Brain pericyte (primary cell): ENCODE measurements at places on chromosomes 3 and 15.

DNA sequence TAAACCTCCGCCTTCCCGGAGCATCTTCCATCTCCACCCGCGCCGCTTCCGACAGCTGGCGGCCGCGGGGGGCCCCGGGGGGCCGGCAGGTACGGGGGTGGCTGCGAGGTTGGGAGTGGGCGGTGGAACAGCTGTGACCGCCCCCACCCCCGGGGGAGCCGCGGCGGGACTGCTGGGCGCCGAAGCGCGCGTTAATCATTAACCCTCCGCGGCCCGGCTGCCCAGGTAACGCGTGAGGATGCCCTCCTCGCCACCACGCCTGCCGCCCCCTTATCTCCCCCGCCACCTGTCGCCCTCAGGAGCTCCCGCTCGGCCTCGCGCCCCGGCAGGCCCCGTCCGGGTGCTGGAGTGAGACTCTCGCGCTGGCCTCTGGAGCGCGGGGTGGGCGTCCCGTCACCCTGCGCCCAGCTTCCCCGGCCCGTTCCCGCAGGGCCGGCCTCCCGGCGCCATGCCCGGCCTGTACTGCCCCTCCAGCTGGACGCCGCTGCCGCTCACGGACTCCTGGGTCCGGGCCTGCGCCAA is 757 bp downstream of the VWA5B2 start:
- DNase-seq, result no peak

DNA sequence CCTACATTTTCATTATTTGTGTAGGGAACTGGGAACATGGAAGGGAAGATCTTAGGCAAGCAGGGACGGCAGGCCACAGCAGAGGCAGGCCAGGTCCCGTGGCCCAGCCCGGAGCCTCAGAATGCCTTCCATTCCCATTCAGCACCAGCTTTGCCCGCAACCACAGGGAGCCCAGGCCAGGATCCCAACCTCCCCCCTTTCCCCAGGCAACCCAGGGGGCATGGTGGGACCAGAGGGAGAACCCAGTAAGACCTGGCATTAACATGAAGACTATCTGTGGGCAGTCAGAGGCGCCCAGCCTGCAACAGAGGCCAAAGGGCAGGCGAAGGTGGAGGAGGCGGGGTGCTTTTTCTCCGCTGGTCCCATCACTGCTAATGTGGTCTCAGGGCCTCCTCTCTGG is 135.6 kb downstream of the TPRA1 start:
- DNase-seq, result no peak

DNA sequence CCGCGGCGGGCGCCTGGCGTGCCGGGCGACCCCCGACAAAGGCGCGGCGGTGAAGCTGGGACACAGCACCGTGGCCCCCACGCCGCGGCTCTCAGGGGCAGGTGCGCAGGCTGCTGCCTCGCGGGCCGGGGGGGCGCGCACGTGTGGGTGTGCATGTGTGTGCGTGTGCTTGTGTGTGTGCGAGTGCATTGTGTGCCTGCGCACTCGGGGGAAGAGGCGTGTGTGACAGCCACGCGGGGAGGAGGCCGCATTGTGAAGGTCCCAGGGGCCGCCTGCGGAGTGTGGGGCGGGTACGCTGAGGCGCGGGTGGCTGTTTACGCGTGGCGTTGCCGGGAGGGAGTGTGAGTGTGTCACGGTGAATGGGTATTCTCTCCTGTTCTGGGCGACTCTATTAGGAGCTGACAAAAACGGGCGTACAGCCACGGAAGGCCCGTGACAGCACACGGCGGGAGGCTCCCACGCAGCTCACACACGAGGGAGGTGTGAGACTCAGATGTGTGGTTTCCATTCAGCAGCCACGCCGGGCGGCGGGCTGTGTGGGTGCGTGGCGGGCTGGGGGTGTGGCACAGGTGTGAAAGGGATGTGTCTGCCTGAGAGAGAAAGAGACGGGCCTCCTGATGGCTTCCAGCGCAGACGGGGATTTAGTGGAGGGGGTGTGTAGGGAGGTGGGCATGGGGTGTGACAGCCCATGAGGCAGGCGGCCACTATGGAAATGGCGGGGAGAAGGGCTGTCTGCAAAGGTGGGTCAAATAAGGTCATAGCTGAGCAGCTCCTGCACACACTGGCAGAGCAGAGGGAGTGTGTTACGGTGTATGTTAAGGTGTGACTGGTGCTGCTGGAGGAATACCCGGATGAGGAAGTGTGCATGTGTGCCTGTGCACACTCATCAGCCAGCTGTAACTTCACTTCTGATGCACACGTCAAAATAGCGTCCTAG is 750 bp downstream of the PODXL2 start:
- DNase-seq, result no peak

GRCh38 chr3:46186471-46187340 is 21.4 kb downstream of the CCR1 start:
- DNase-seq, result no peak

GRCh38 chr15:79978655-79979514 is 7.9 kb upstream of the BCL2A1 start:
- DNase-seq, result no peak

GRCh38 chr3:16890597-16891333 is 6.0 kb downstream of the PLCL2 start:
- DNase-seq, result no peak

GRCh38 chr15:49718846-49719245 is 98.0 kb downstream of the DTWD1 start:
- DNase-seq, result no peak

- DNase-seq, result no peak
These were observed 38.1 kb downstream of the C2CD4A start for GRCh38 chr15:62104846-62105245.

DNA sequence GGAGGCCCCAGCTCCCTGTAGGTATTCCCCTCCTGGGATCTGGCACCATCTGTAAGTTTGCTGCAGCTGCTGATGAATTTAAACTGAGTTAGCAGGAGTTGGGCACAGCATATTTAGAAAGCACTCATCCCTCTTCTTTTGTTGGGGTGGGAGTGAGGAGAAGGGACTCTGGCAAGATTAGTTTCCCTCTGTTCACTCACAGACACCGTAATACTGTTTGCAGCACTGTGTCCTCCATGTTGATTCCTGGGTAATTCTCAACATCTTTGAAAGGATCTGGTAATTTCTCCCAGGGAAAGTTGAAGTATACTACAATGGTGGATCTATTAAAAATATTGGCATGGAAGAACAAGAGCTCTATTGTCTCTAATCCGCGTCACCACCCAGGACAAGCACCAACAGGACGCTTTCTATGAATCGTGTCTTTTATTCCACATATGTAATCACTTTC is 173.3 kb downstream of the RBMS3 start:
- DNase-seq, result no peak

GRCh38 chr3:133850034-133850433 is 44.4 kb downstream of the SRPRB start:
- DNase-seq, result no peak

GRCh38 chr3:46971742-46972141 is 4.8 kb downstream of the CCDC12 start:
- no peak for DNase-seq

GRCh38 chr15:95556866-95557225 is 773.7 kb upstream of the NR2F2 start:
- peak; percentile 83 for DNase-seq

- no peak for DNase-seq
These were observed 160.5 kb downstream of the GREM1 start for GRCh38 chr15:32878342-32878741.

GRCh38 chr15:101057841-101058407 is 138.8 kb downstream of the LRRK1 start:
- no peak for DNase-seq

DNA sequence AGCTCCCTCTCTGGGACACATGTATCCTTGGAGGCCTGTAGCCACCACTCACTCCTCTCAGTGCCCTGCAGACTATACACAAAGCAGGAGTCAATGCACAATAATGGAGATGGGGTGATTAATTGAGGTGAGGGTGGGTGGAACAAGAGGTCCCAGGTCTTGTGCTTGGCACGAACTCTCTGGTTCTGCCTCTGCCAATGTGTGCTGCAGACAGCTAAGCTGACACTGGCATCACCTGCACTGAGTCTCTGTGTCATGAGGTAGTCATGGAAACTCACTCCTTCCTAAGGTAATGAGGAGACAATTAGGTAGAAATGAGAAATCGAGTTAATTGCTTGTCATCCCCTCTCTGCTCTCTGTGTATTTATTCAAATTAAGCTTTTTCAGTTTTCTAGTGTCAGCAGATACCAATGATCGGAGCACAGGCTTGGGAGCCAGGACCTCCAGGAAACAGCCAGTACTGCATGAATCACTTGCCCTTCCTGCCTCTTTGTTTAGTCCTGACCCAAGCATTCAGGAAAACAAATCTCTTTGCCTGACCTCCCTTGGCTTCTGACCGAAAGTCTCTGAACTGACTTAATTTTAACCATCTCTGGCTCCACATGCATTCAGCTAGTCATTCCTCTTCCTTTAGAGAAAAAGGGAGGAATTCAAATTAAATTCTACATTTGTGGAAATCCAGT is 56.7 kb downstream of the DRD3 start:
- no peak for DNase-seq

DNA sequence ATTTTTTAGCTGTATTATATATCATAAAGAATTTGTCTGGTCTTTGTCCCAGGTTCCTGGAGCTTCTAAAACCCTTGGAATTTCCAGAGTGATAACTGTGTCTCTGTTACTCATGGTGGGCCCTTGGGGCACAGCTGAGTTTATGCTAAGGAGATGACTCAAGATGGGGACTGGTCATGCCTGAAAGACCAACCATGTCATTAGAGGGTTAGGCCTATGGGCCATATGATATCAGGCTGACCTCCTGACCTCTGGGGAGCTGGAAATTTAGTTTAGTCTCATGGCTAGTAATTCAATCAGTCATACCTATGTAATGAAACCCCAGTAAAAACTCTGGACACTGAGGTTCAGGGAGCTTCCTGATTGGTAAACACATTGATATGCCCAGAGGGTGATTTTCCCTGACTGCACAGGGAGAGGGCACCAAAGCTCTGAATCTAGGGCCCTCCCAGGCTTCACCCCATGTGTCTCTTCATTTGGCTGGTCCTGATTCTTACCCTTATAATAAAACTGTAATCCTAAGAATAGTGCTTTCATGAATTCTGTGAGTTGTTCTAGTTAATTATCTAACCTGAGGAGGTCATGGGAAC is 69.6 kb downstream of the EEFSEC start:
- no peak for DNase-seq

- no peak for DNase-seq
These were observed 105.0 kb downstream of the SSR3 start for GRCh38 chr3:156449710-156450574.

DNA sequence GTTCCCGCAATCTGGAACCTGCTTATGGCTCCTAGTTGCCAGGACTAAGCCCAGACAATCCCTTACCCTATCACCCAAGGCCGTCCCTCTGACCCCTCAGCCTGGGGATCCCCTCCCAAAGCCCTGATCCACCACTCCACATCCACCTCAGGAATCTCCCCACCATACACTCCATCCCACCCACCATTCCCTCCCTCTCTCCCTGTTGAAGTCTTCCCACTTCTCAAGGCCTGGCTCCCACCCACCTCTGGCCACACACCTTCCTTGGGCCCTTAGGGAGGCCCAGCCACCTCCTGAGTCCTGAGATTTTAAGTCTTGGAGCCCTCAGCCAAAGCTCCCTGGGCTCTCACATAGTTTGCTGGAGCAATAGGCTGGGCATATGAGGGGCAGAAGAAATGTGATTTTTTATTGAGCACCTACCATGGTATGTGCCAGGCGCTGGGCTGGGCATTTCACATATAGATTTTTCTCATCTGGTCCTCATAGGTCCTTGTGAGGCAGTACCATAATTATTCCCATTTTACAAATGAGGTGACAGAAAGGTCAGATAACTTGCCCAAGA is 48.1 kb downstream of the HCN4 start:
- no peak for DNase-seq

- no peak for DNase-seq
These were observed 907.9 kb downstream of the IGSF11 start for GRCh38 chr3:118126751-118127150.

DNA sequence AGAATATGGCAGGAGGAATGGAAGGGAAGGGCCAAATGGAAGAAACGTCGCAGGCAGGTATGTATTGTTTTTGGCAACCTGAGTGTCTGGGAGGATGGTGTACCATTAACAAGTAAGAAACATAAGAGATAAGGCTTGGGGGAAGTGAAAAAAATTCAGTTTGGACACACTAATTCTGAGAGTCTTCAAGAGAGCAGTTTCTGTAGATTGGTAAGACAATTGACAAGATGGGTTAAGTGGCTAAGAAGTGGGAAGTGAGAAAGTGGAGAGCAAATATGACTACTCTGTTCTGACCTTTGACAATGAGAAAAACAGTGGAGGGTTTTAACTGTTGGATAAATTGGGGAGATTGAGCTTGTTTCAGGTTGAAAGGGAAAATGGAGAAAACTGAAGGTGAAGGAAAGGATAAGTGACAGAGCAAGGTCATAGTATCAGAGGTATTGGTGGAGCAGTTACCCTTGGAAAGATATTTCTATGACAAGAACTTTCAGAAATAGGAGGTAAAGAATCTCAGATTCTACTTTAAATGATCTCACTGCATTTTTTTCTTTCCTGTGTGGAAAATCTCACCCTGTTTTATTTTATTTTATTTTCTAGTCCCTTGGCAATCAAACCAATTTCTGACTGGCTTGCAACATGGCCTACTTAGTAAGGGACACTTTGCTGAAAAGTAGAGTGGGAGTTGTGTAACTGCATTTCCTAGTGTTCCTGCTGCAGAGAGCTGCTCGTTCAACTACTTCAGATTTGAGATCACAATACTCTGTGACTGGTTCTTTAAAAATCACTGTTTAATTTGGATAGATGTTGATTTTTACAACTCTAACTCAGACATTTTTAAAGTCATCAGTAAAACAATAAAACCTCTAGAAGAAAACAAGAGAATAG is 23.1 kb upstream of the GABPB1 start:
- no peak for DNase-seq

DNA sequence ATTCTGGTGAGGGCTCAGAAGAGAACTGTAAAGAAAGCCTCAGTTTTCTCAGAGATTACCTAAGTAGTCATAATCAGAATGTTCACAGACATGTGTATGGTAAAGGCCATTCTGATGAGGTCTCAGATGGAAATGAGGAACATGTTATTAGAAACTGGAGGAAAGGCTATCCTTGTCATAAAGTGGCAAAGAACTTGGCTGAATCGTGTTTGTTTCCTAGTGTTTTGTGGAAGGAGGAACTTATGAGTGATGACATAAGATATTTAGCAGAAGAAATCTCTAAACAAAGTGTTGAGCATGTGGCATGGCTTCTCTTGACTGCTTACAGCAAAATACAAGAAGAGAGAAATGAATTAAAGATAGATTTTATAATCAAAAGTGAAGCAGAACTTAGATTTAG is 12.8 kb upstream of the KLHL40 start:
- DNase-seq, result no peak

GRCh38 chr15:54312528-54312927 is 334.3 kb downstream of the UNC13C start:
- no peak for DNase-seq

GRCh38 chr3:61841988-61842387 is 280.6 kb downstream of the PTPRG start:
- DNase-seq, result no peak
